ENCODE measurements at places on chromosomes 1 and 21.
A peak's percentile ranks its signal among the peaks of the same experiment; 100 is the strongest.

DNA sequence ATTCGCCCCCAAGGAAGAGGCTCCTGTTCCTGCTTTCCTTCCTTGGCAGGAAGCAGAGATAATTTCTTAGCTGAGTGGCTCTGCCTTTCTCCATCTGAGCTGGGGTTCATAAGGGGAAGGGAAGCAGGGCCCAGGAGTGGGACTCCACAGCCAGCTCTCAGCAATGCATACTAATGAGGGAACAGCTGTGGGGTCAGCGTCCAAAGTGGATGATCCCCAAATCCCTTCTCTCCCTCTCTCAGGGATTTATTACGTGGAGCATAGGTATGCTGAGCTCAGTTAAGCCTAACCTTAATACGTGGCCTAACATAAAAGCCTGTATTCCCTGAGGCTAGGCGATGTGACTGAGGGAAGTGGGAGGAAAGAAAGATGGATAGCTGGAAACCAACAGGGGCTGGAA lies 87.3 kb upstream of the CTTNBP2NL start:
- DNase-seq = no peak

- DNase-seq = no peak
Measured at GRCh38 chr1:198640174-198640573, 1.3 kb downstream of the PTPRC start.

- DNase-seq = no peak
Measured at GRCh38 chr21:29385934-29386520, 87.3 kb downstream of the BACH1 start.

- DNase-seq = no peak
Measured at GRCh38 chr1:116988248-116988647, 13.3 kb upstream of the CD101 start.

- DNase-seq = no peak
Measured at GRCh38 chr21:39673163-39673562, 60.4 kb downstream of the B3GALT5 start.

DNA sequence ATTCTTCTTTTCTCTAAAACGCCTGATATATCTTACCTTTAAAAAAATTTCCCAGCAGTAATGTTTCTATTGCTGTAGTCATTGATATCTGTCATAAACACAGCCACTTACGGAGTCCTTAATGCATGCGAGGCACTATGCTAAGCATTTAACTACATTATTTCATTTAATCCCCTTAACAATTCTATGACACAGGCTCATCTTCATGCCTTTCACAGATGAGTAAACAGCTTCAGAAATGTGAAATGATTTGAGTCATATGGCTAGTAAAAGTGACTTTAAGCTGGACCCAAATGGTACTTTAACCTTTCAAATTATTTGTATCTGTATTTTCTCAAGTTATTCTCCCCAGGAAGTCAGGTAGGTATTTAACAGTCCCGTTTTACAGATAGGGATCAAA lies 125.1 kb upstream of the FGGY start:
- DNase-seq = no peak

- DNase-seq = no peak
Measured at GRCh38 chr1:193415256-193415655, 228.8 kb upstream of the B3GALT2 start.

- DNase-seq = peak; percentile 52
Measured at GRCh38 chr1:17370618-17371017, 1.4 kb upstream of the PADI6 start.

DNA sequence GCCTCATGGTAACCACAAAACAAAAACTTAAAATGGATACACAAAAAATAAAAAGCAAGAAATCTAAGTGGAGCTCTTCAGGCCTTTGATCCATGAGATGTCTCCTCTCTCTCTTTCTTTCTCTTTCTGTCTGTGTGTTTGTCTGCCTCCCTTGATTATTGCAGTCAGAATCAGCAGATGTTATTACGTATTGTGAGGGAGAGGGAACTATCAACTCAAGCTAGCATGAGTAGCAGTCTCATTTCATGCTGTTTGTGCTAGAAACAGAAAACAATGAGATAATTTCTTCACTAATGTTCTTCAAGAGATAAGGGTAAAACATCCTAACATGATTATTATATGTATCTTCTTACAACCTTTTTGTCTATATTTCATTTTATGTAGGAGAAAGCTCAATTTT lies 103.7 kb upstream of the PDC start:
- DNase-seq = no peak

- DNase-seq = peak; percentile 75
Measured at GRCh38 chr1:151990856-151991198, 2.8 kb downstream of the S100A10 start.

DNA sequence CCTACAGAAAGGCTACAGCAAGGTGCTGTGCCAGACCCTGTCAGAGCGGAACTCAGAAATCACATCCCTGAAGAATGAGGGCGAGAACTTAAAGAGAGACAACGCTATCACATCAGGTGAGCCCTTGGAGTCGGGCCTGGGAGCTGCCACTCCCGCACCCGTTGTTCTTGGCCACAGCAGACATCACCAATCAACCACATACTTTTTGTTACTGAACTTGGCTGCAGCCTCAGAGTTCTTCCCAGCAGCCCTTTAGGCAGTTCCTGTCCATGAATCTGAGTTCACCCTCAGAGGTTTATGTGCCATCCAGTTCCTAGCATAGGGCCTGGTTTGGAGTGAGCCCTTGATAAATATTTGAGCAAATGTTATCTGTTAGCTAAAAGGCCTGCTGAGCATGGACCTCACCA lies 61.6 kb downstream of the FHAD1 start:
- DNase-seq = no peak

- peak; percentile 36 for DNase-seq
Measured at GRCh38 chr1:235920596-235921375, 54.1 kb upstream of the LYST start.

GRCh38 chr21:43921979-43922945 lies 57.2 kb downstream of the AGPAT3 start:
- DNase-seq = no peak

GRCh38 chr1:36524359-36525062 lies 41.8 kb upstream of the CSF3R start:
- no peak for DNase-seq

DNA sequence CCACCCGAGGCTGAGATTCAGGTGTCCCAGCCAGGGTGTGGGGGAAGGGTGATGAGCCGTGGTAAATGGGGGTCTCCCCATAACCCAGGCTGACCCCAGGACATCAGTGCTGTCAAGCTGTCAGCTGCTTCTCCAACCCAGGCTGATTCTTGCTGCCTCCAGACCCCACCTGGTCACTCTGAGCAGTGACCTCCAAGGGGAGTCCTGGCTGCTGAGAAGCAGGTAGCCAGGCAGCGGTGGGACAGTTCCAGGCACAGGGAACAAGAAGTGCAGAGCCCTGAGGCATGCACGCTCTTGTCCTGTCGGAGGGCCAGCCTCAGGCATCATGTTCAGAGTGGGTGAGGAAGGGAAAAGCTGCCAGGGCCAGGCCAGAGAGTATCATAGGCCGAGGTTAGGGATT lies 1.1 kb downstream of the ESPN start:
- DNase-seq = no peak

- no peak for DNase-seq
Measured at GRCh38 chr1:15154480-15155036, 1.0 kb downstream of the TMEM51 start.

GRCh38 chr1:182133181-182133580 lies 71.7 kb upstream of the ZNF648 start:
- DNase-seq = no peak

DNA sequence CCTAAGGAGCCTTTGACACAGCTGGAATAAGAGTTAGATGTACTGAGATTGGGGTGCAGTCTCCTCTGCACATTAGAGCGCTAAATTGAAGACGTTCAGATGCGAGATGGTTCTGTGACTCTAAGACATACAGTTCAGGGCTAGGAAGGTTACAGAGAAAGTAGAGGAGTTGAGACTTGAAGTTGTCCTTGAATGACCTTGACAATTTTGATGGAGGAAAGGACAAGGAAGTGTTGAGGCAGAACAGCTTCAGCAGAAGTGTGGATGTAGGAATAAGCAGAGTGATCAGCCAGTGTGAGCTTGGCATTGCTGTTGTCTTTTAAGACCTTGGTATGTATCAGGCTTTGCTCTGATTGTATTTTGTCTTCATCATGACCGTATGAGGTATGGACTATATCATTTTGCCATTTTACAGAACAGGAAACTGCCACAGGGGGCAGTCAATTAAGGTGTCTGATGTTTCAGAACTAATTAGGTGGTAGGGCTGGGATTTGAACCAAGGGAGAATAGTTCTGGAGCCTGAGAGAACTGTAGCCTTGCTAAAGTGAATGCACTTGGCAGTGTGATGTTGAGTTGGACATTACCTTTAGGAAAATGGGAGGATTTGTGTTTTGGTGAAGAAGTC lies 9.2 kb downstream of the TTF2 start:
- no peak for DNase-seq

DNA sequence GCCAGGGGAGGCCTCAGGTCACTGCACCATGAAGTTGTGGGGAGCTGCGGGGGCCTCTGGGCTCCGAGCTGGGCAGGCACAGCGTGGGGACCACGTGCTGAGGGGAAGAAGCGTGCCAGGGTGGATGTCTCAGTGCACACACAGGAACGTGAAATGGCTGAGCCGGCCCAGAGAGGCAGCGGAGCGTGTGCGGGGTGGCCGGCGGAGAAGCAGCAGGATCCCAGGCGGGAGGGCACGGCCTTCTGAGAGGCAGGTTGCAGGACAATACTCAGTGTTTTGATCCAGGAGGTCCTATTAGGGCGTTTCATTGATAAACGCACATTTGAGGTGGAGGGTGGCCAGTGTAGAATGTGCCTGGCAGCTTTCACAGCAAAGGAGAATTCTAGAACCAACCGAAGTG lies 12.9 kb downstream of the TNFRSF14 start:
- DNase-seq = no peak

- DNase-seq = peak; percentile 82
Measured at GRCh38 chr1:107782217-107782845, 182.6 kb downstream of the VAV3 start.

- DNase-seq = no peak
Measured at GRCh38 chr1:235635938-235636662, 13.5 kb downstream of the GNG4 start.

- no peak for DNase-seq
Measured at GRCh38 chr1:229309074-229309473, 33.8 kb downstream of the CCSAP start.

Data from HT-29 (cell line).